ENCODE measurements at places on chromosomes 5 and 9. TPM values are rescaled to one million over a fixed set of nuclear protein-coding genes. Genes with fewer than 3 reads are reported as not detected.

FOXE1 gene
- not detected for total RNA-seq

SLCO6A1 gene
- not detected for total RNA-seq

INSL6 gene
- total RNA-seq, result not detected

CAMK2A gene
- total RNA-seq, result not detected

SMIM33 gene
- 0.54 TPM for total RNA-seq

ALAD gene
- total RNA-seq, result 27.8 TPM

ITK gene
- 550 TPM for total RNA-seq

TIMD4 gene
- 5.1 TPM for total RNA-seq

FCN1 gene
- total RNA-seq, result not detected

ARL10 gene
- 4.8 TPM for total RNA-seq

SLC6A19 gene
- not detected for total RNA-seq

GAPT gene
- 1.1 TPM for total RNA-seq

DNA sequence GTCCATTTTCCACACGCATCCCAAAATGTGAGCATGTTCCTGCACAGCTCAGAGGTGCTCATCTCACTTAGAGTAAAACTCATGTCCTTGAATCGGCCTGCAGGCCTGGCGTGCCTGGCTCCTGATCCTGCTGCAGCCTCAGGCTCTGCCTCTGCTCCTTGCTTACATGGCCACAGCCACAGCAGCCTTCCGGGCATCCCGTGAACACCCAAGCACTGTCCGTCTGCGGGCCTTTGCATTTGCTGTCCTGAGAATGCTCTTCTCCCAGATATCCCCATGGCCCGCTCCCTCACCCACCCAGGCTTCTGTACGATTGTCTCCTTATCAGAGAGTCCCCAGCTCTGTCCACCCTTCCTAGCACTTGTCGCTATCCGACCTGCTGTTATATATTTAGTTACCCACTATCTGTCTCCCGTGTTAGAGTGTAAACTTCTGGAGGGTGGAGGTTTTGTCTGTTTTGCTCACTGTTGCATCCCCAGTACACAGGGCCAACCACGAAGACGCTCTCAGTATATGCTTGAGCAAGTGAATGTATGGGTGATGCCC, 21.9 kb downstream of the FGF18 start:
- no peak for DNase-seq

DNA sequence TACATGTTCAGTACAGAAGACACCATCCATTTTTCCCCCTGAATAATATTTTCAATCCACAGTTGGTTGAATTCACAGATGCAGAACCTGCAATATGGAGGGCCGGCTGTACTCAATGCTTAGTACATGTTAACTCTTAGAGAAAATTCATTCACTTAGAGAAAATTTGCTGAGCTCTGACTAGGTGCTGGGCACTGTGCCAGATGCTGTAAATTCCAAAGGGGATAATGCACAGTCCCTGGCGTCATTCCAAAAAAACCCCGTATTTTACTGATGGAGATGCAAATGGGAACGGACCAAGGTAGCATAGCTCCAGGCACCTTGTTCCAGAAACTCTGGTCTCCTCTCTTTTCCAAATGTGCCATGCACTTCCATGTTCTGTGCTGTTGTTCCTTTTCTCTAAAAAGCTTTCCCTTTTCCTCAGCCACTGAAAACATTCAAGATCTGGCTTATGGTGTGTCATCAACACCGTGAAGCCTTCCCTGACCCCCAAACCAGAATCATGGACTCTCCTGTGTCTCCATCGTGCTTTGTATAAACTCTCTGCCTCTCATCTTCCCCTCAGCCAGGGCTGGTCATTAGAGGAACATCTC, 55.7 kb upstream of the COL15A1 start:
- DNase-seq, result no peak

DNA sequence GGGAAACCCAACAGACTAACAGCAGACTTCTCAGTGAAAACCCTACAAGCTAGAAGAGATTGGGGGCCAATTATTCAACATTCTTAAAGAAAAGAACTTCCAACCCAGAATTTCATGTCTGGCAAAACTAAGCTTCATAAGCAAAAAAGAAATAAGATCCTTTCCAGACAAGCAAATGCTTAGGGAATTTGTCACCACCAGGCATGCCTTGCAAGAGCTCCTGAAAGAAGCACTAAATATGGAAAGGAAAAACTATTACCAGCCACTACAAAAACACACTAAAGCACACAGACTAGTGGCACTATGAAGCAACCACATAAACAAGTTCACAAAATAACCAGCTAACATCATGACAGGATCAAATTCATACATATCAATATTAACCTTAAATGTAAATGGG, 131.1 kb downstream of the OR2K2 start:
- DNase-seq, result no peak

GRCh38 chr5:31192442-31192841, 1.0 kb upstream of the CDH6 start:
- DNase-seq, result no peak

DNA sequence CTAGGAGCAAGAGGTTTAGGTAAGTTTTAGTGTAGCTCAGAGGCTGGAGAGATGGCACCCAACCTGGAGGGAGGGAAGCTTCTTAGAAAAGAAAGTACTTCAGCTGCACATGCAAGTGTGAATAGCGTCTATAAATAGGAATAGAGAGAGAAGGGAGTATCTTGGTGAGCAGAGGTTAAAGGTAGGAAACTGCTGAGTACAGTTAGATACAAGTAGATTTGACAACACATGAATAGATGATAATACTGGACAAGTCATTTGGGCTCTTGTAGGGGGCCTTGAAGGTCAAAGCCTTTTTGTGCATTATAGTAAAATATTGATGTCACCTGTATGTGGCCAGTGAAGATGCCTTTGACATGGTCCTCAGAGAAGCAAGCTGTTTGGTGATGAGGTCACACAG, 34.2 kb downstream of the ANP32B start:
- DNase-seq, result no peak

GRCh38 chr5:137665678-137666460, 70.0 kb downstream of the KLHL3 start:
- DNase-seq, result peak; percentile 81

DNA sequence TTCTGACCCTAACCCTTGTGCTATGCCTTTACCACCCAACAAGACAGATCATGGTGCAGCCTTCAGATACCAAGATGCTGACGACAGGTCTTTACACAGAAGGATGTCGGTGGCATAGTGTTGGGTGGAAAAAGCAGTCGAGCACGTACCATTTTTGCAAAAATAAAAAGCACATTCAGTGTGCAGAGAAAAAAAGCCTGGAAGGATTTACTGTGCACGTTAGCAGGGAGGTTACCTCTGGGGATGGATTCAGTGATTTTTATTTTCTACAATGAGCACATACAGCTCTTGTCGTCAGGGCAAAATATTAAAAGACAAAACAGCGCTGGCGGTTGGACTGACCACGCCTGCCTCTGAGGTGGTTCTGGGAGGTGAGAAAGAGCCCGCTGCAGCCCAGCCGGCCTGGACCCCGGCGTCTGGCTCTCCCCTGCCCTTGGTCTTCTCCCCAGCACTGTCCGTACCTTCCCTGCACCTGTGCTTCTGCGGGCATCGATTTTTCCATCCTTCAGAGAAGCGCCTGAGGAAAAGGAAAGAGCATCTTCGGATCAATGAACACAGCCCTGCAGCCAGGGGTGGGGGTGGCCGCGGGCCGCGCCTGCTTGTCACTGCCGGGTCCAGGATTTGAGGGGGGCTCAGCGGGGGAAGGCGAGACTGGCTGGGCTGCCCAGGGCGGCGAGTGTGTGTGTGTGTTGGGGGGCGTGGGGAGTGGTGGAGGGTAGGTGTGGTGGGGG, 200.0 kb upstream of the IER5L start:
- no peak for DNase-seq

DNA sequence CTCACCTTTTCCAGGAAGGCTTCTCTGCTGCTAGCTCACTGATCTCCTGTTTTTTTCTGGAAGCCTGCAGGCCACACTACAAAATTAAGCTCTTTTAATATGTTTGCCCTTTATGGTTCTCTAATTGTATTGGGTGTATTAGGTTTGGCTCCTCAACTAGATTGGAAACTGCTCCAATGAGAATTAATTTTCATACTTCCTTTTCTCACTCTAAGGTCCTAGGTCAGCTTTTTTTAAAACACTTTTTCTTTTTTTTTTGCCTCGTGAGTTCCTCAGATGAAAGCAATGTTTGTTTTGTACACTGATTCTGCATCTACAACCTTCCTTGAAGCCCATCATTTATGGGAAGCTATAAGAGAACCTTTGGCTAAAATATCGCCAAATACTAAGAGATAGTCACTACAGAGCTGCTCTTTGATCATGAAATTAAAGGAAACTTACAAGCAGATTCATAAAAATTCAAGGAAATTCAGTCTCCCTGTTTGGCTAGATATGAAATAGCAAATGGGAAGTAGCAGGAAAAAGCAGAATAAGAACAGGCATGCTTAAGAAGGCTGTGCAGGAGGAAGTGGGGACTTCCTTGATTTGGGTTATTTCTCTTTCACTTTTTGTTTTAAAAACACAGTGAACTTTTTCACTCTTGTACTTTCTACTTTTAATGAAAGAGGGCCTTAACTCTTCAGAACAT, 55.2 kb upstream of the FYB1 start:
- DNase-seq, result peak; percentile 43

GRCh38 chr5:53545744-53546143, 14.7 kb upstream of the NDUFS4 start:
- no peak for DNase-seq

DNA sequence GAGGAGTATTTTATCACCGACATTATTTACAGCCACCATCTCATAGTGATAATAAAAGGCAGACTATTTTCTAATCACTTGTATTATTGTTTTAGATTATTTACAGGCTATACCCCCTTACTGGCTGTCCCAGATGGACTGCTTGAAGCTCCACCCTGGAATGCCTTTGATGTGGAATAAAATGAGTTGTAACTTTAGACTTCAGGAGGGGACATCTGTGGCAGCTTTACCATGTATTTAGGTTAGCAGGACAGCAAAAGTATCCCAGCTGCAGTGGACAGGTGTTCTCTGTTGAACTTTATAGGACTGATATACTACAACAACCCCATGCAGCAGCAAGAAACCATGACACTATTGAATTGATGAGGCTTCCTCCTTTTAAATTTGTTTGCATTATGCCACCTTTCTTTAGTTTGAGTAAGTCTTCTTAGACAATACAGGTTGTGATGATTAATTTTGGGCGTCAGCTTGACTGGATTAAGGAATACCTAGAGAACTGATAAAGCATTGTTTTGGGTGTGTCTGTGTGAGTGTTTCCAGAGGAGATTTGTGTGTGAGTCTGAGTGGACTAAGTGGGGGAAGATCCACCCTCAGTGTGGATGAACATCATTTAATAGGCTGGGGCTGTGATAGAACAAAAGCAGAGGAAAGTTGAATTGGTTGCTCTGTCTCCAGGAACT, 29.2 kb upstream of the C9orf57 start:
- no peak for DNase-seq

GRCh38 chr9:123645126-123645525, 284.8 kb downstream of the DENND1A start:
- DNase-seq, result no peak

GRCh38 chr9:133971981-133972941, 19.9 kb downstream of the VAV2 start:
- DNase-seq, result no peak

DNA sequence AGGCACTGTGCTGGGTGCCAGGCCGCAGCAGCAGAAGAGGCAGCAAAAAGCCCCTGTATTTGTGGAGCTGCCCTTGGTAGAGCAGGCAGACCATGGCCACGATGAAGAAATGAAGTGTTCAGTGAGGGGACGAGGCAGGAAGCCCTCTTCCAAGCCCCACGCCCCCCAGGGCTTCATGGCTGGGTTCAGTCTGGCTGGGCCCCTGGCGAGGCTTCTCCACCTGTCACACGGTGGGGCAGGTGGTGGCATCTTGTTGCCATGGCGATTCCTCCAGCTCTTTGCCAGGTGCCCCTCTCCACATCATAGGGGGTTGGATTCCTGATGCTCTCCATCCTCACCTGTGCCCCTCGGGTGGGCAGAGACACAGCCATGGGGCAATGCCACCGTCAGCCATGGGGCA, 21.5 kb downstream of the ADGRD2 start:
- no peak for DNase-seq

- DNase-seq, result no peak
These were observed 7.1 kb downstream of the SPARC start for GRCh38 chr5:151679421-151680155.

DNA sequence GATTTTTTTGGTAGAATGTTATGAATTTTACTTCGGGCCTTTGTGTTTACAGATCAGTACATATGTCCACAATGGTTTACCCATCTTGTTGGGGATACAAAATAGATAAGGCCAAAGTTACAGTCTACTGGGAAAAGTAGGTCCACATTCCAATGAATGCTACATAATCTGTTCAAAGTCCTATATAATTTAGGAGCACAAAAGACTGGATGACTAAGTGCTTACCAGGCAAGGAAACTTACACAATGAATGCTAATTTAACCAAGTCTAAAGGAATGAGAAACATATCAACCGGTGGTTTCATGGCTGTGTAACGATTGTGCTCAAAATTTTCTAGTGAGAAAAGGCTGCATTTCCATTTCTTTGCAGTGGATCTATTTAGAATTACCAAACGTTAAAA, 97.4 kb upstream of the TRPM3 start:
- DNase-seq, result no peak

GRCh38 chr9:83957248-83957513, 22.8 kb downstream of the HNRNPK start:
- DNase-seq, result no peak

- DNase-seq, result no peak
These were observed 141.4 kb upstream of the RGS7BP start for GRCh38 chr5:64364426-64364825.

DNA sequence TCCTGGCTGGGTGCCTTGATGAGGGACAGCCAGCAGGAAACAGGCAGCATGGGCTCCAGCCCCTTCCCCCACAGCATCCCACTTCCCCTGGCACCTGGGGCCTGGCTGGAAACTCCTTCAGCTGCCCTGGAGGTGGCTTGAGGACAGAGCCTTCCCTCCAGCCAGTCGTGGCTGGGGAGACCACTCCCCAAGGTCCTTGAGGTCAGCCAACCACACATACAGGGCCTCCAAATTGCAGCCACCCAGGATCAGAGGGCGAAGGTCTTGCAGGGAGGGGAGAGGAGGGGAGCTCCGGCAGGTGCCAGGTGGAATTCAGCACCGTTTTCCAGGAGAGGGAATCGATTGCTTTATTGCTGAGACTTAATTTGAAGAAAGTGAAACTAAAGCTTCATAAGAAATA, 280.4 kb downstream of the PBX3 start:
- DNase-seq, result no peak

DNA sequence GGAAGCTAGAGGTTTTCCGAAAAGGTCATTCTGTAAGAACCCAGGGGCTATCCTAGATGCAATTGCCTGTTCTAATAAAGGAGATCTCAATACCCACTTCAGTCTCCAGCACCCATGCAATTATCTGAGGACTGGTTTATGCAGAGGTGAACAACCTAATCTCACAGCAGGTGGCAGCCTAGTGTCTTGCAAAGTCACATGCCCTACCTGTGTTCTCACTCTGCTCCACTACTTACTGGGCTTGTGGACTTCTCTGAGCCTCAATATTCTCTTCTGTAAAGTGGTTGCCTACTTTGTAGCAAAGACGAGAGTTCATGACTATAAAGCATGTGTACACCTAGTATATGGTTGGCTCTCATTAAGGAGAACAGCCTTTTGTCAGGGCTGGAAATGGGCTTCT, 21.0 kb upstream of the ALDH1B1 start:
- DNase-seq, result peak; percentile 23

- DNase-seq, result no peak
These were observed 40.1 kb downstream of the MLLT3 start for GRCh38 chr9:20582150-20582549.

GRCh38 chr5:2119573-2119972, 236.8 kb upstream of the IRX4 start:
- DNase-seq, result no peak

GRCh38 chr5:171315386-171315891, 6.4 kb downstream of the TLX3 start:
- DNase-seq, result no peak

Measured in CD4-positive, CD25-positive, alpha-beta regulatory T cell (primary cell).